ENCODE measurements at places on chromosomes 3 and 15.

GRCh38 chr3:117184574-117184973, 475.0 kb downstream of the TUSC7 start:
- no peak for DNase-seq

GRCh38 chr15:68055224-68055705, 1.1 kb downstream of the PIAS1 start:
- no peak for DNase-seq

- peak; percentile 38 for DNase-seq
These were observed 69.3 kb downstream of the CHAC1 start for GRCh38 chr15:41022487-41023090.

GRCh38 chr3:96086018-96086417, 728.4 kb upstream of the EPHA6 start:
- DNase-seq: no peak
